ENCODE measurements at places on chromosomes 2 and 18.
A peak's percentile ranks its signal among the peaks of the same experiment; 100 is the strongest.

- no peak for DNase-seq
These were observed 26.1 kb upstream of the ALKAL2 start for GRCh38 chr2:313991-314390.

- no peak for DNase-seq
These were observed 41.3 kb upstream of the GYPC start for GRCh38 chr2:126614524-126615227.

DNA sequence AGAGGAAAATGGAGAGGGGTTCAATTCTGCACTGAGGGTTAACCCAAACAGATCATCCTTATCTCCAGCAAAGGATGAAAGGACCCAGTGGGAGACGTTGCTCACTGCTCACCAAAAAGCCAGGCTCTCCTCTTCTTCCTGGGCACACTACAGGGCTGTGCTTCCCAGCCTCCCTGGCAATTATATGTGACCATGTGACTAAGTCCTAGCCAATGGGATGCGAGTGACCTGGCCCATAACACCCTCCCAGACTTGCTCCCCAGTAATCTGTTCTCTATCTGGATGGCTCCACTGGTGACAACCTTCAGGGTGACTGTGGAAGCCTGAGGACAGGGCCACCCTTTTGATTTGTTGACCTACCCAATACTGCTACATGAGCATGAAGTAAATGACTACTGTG, 10.9 kb upstream of the PRKCE start:
- no peak for DNase-seq

DNA sequence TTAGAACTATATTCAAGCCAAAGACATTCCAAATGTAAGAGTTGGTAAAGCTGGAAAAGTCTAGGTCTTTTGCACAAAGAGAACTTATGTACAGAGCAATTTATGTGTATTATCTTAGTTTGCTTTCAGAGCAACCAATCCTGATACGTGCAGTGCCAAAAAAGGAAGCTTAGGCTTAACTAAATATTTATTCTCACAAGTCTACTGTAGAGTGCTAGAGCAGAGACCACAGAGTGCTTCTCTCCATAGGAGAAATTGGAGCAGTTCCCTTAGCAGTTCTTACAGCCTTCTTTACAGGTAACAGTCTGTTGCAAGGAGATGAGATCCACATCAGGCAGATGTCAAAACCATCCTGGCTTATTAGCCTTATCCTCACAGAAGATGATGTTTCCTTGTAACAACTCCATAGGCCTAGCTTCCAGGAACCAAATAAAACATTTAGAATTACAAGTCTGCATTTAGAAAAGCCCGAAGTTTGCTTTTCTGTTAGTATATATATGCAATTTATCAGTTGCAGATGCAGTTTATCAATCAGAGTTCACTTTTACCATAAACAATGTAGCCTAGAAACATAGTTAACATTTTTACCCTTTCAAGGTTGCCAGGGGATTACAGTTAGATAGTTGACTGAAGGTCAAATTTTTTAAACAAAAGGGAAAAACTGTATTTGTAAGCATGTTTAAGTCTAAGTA, 250.6 kb upstream of the KCNJ3 start:
- no peak for DNase-seq

GRCh38 chr2:100764430-100764829, 55.5 kb upstream of the NPAS2 start:
- no peak for DNase-seq

DNA sequence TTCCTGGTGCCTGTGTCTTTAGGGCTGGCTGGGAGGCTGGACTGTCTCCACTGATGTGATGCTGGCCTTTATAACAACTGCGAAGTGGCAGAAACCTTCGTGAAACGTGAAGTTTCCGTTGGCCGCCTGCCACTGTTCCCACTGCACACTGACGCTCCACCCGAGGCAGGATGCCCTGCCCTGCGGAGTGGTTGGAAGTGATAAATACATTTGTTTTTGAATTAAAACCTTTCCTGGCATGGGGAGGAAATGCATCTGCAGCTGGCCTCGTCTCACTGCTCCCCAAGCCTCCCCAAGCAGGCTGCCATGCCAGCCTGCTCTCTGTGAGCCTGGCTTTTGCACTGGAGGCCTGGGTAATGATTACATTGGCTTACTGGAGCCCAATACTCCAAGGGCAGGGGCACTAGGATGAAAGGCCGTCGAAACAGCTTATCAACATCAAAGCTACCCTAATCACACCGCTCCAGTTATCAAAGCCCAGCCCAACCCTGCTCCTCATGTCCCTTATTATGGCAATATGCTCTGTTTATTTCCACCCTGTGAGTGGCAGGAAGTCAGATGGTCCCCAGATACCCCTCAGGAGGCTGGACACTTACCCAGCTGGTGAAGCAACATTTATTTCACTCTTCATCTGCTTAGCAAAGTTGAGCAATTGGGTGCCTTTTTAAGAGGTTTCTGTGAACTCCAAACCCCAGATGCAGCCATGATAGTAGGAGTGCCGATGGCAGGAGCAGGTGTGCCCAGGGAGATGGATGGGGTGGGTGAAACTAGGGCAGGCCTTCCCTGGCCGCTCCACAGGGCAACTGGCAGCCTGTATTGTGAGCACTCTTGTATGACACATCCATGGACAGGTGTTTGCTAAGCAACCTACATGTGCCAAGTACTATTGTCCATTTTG, 97.4 kb upstream of the ITGA6 start:
- DNase-seq: no peak

GRCh38 chr18:41887100-41887499, 67.9 kb upstream of the PIK3C3 start:
- DNase-seq: no peak

DNA sequence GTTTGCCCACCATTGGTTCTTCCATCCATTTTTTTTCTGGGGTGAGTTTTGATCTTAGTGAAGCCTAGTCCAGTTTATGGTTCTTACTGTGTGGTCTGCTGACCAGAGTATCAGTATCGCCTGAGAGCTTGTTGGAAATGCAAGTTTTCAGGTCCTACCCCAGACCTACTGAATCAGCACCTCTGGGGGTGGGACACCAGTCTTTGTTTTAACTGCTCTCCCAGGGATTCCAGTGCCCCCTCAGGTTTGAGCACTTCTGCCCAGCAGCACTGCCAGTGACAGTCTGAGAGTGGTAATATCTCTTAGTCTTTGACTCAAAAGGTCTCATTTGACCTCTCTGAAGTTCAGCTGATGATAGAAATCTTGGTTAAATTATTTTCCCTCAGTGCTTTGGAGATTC, 269.3 kb downstream of the ALPK2 start:
- no peak for DNase-seq

DNA sequence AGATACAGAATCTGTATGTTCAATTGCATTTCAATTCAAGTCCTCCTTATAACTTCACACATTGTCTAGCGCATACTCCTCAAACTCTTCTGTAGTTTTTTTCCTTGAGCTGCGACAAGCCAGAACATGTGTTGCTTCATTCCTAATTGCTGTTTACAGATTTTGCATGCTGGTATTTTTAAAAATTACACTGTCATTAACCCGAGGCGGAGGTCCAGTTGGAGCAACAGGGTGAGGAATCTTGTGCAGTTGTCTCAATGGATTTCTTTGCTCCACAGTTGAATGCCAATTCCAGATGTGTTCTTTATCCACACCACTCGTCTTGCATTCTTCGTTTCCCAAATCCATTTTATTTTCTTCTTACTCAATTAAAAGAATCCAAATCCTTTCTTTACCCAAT, 16.4 kb upstream of the SERPINB13 start:
- no peak for DNase-seq

- peak; percentile 50 for DNase-seq
These were observed 3.2 kb downstream of the NRP2 start for GRCh38 chr2:205685314-205686055.

DNA sequence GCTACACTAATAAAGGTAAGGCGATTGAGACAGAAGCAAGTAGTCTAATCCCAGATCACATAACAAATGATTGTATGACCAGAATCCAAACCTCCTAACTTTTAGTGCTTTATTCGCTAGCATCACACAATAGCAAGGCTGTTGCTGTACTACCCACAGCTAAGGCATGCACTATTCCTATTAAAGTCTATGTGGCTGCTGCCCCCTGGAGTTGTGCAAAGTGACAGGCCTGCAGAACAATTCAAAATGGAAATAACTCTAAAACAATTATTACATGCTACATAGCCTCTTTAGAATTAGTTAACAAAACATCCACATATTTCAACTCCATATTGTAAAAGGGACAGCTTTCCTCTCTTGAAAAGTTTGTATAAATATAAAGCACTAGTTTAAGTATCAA, 6.0 kb downstream of the ERBB4 start:
- DNase-seq: no peak

GRCh38 chr2:210157526-210157925, 13.7 kb downstream of the KANSL1L start:
- DNase-seq: no peak

DNA sequence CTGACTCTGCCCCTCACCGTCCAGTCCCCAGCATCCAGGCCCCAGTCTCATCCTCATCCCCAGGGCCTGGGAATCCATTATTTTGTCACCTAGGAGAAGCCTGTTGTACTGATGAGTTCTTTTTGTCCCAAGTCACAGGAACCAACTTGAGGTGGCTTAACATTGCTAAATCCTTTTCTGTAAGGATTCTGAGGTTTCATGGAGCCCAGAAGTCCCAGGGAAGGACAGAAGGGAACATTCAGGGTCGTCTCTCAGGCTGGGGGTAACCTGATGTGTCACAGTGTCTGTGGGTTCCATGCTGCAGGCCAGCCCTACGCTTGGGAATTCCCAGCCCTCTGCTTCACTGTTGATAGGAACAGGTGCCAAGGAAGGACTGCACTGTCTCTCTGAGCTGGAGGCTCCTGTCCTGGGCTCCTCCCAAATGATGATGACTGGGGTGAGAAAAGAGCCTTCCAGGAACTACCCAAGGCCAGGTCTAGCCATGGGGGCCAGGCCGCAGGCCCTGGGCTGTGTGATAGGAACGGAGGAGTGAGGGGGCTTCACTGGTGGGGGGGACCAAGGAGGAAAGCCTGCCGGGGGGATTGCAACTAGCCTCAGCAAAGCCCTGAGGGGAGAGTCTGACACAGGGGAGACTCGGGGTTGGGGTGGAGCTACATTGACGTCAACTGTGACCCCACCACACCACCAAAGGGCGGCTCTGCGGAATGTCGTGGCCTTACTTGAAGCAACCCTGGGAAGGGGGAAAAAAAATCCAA, 145.7 kb downstream of the SMAD7 start:
- no peak for DNase-seq

DNA sequence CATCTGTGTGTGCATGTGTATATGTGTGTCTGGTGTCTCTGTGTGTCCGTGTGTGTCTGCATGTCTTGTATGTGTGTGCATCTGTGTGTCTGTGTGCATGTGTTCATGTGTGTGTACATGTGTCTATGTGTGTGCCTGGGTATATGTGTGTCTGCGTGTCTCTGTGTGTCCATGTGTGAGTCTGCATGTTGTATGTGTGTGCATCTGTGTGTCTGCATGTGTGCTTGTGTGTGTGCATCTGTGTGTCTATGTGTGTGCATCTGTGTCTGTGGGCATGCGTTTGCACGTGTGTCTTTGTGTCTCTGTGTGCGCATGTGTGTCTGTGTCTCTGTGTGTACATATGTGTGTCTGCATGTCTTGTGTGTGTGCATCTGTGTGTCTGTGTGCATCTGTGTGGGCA, 207.7 kb downstream of the TNS1 start:
- no peak for DNase-seq

DNA sequence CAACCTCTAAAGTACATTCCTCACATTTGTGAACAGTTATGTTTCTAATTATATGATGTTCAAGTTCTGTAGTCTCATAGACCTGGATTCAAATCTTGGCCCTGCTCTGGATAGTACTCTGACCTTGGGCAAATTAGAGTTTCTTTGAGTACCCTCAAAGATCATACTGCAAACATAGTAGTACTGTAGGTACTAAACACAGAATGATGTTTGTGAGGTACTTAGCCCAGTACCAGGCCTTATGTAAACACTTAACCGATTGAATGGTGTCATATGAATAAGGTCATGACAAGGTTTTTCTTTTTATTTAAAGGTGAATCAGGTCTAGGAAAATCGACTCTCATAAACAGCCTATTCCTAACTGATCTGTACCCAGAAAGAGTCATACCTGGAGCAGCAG, 19.1 kb downstream of the SEPTIN2 start:
- no peak for DNase-seq

GRCh38 chr2:18592372-18592771, 3.0 kb upstream of the NT5C1B start:
- DNase-seq: no peak

DNA sequence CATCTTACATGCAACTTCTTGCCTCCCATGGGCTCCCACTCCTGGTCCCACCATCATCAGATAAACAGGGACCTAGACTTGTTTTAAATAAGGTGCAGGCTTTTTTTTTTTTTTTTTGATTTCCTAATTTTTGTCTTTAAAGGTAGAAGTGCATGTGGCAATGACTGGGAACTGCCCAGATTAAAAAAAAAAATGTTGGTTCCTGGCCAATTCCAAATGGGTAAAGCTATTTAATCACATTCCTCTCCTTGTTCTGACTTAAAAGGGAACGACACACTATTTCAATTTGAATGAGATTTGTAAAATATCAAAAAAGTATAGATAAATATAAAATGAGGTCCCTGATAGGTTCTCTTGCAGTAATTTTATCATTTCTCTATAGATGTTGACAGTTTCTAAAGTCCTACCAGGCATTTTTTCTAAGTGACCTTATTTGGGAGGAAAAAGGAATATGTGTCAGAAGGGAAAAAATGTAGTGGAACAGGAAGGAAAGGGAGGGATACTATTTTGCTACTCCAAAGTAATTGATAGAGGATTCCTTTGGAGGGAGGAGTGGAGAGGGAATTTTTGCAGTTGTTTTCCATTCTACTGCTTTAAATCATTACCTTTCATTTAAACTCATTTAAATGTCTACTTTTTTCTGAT, 43.3 kb downstream of the DDX1 start:
- DNase-seq: no peak

GRCh38 chr2:25445464-25445863, 103.7 kb upstream of the DNMT3A start:
- no peak for DNase-seq

- DNase-seq: no peak
These were observed 67.7 kb upstream of the CDC42EP3 start for GRCh38 chr2:37739153-37739552.

- DNase-seq: no peak
These were observed 213.4 kb downstream of the TMEM163 start for GRCh38 chr2:134505446-134505845.

- no peak for DNase-seq
These were observed 5.4 kb upstream of the CHRNG start for GRCh38 chr2:232533944-232534710.

DNA sequence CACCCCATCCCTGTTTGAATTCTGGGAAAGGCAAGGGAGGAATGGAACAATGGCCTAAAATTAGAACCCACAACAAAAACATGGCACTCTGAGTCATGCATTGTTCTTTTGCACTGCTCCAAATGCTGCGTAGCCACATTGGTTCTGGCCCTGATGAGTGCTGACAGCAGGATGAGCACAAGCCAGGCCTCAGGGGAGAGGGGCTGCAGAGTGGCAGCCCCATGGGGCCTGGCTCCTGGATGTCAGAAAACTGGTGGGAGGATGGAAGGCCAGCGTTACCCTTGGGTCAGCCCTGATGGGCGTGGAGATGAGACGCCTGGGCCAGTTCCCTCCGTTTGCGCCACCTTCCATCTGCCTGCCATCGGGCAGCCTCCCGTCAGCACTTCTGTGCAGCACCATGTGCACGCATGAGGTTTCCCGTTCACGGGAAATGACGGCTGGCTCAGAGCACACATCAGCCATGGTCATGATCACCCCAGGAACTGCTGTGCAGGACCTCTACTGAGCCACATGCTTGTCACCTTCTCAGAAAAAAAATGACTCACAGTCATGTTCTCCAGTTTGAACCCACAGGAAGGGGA, 65.6 kb downstream of the CYP26B1 start:
- no peak for DNase-seq
